ENCODE measurements at places on chromosomes 5 and 9.

DNA sequence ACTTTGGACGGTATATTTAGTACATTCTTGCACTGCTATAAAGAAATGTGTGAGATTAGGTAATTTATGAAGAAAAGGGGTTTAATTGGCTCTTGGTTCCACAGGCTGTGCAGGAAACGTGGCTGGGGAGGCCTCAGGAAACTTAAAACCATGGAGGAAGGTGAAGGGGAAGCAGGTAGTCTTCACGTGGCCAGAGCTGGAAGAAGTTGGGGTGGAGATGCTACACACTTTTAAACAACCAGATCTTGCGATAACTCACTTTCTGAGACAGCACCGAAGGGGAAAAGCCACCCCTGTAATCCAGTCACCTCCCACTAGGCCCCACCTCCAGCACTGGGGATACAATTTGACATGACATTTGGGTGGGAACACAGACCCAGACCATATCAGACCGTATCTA lies 13.5 kb downstream of the CNOT6 start:
- DNase-seq: no peak

- DNase-seq: no peak
Measured at GRCh38 chr9:72579190-72579589, 57.8 kb downstream of the TMC1 start.

DNA sequence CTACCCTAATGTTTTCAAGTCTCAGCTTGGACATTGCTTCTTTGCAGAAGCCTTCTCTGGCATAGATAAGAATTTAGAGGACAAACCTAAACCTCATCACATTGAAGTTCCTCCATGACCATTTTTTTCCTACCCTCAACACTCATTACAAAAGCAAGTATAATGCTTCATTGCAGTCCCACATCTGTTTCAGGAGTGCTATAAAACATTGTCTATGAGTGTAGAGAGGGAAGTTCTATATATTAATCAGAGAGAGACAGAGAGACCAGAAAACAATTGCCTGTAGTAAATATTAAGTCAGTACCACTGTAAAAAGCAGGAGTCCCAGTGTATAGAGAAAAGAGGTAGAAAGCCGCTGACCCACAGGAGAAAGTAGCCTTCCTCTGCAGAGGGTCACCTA lies 149.7 kb downstream of the PRELID2 start:
- no peak for DNase-seq

DNA sequence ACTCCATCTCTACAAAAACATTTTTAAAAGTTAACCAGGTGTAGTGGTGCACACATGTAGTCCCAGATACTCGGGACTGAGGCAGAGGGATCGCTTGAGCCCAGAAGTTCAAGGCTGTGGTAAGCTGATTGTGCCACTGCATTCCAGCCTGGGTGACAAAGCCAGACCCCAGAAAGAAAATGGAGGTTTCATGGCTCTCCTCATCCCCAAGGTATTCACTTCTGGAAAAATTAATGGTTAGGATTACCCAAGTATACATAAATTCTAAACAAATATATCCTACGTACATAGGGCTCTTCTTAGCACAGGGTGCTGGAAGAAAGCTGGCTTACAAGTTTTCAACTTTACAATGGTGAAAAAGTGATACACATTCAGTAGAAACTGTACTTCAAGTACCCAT lies 18.6 kb upstream of the RECK start:
- no peak for DNase-seq

GRCh38 chr9:14677872-14678271 lies 15.4 kb downstream of the ZDHHC21 start:
- no peak for DNase-seq

DNA sequence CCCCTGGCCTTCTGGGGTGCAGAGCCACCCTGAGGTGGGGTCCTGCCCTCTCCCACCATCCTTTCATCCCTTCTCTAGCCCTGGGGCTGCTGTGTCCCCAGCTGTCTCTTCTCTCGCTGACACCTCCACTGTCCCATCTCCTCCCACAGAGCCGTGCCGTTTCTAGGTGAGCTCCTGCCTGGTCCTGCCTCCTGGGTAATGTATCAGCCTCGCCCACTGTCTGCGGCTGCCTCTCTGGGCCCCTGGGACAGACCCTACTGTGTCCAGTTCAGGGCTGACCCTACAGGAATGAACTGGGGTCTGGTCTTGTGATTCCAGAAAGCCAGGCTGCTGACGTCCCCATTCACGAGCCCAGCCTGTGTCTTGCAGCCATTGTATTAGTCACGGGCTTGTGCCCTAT lies 4.1 kb downstream of the PAEP start:
- DNase-seq: no peak

GRCh38 chr5:44536650-44537260 lies 147.5 kb upstream of the FGF10 start:
- DNase-seq: no peak

GRCh38 chr9:127183814-127184582 lies 61.6 kb upstream of the ANGPTL2 start:
- DNase-seq: no peak

- DNase-seq: no peak
Measured at GRCh38 chr5:68740226-68740910, 353.4 kb upstream of the SLC30A5 start.

DNA sequence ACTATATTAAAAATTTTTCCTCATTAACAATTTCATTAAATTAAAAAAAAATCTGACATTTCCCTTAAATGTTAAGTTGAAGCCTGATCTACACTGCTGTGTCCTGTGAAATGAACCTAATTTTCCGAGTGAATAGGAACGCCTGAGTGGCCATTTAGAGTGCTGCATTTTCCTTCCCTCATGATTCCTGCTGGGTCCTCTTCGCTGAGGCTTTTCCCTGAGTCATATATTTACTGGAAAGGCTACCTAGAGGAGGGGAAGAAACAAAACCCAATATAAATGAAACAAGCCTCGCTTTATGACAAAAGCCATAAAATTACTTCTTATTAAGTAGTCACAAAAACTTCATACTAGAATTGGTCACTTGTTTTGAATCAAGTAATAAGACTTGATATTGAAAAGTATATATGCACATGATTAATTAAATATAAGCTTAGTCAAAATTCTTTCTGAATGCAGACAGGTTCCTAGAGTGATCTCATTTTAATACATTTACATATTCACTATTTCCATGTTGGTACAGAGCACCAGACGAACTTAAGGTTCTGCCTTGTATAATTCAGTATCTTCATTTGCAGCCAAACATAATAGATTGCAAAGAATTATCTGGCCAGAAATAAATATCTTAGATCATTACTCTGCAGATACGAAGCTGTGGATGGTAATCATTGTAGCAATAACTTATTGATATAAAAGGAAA lies 6.3 kb upstream of the ISCA1 start:
- no peak for DNase-seq

DNA sequence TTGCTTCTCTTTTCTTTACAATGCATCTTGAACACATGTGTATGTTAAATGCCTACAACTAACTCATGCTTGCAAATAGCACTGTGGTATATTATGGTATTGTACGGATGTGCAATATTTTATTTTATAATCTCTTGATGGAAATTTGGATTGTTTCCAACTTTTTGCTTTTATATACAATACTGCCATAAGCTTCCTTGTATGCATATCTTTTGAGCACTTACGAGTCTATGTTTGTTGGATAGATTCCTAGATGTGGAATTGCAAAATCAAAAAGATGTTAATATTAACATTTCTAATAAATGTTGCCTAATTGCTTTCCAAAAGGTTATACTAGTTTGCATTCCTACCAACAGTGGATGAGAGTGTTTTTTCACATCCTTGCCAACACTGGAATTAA lies 3.4 kb upstream of the GALNT12 start:
- DNase-seq: no peak
